Stimulated activated CD4-positive, alpha-beta T cell treated with anti-CD3 and anti-CD28 coated beads, Interleukin-2, amount 100 ng/mL, for 48 hours (primary cell): ENCODE measurements at places on chromosomes 5 and 9.

DNA sequence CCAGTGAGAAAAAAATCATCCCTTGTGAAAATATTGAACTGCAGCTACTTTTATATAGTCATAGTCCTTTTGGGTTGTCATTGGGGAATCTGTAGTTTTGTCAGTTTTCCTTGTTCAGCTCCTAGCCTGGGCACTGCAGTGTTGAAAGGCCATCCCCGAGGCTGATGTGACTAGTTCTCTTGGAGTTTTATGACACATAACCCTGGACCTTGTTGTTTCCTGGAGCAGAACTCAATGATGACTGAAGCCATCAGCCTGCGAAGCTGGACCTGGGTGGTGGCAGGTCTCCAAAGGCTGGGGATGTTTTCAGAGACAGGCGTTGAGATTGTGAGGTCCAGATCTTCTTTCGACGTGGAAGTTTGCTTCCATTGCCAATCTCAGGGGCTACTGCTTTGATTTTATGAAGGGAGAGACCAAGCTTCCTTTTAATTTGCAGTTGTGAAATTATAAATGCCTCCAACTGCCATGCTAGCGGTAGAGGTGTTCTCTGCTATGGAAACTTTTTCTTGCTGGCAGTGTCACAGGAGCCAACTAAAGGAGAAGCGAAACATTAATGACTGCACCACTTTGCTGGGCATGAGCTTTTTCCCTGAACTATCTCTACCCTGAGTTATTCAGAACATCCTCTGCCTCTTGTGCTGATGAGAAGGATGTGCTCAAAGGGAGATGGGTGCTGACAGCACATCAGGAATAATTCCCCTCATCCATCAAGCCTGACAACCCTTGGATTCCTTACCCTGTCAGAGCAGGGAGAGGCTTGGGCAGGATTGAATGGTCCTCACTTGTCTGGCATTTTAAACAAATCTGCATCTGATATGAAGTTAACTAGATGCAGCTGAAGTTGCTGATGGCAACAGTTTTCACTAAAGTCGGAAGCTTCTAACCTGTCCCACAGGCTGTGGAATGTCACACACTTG is 209.6 kb downstream of the MAST4 start:
- DNase-seq = no peak

GRCh38 chr9:117224695-117225094 is 190.2 kb downstream of the ASTN2 start:
- no peak for DNase-seq

DNA sequence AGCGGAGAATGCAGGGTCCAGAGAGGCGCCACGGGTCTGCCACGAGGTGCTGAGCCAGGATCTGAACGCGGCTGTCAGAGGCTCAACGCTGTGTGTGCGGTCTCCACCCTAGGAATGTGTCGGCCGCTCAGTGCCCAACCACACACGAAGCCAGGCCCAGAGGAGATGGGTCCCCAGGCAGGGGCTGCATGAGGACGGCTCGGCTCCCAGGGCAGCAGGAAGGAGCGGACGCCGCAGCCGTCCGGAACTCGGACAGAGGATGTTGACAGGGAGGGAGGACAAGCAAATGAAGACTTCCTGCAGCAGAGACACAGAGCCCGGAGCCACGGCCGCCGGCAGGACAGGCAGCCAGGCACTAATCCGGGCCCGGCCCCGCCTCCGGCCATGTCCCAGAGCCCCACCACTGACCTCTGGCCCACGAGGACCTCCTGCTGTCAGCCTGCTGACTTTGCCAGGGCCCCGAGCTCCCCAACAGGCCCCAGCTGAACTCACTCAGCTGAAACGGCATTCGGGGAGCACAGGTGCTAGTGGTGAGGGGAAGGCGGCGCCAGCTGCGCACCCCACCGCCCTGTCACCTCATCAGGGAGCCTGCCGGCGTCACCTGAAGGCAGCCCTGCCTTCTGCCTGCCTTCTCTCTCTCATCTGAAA is 12.7 kb downstream of the VAV2 start:
- DNase-seq = no peak

DNA sequence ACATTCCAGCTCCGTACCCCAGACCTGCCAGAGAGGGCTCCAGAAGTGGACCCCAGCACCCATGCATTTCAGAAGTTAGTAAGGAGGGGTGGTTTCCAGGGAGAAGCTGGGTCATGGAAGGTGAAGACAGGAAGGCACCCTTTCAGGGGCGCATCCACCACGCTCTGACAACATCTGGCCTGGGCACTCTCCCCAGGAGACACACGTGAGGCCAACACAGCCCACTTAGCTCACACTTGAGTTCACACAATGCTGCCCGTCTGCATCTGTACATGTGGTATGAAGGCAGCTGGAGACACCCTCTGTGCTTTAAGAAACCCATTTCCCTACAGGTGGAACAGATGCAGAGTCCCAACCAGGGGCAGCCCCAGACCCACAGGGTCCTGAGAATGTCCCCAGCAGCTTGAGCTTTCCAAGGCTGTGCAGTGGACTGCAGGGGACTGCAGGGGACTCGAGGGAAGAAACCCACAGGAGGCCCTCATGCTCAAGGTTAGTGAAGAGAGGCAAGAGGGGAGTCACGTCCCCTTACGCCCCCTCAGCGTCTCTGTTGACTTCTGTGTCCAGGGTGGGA is 326.8 kb upstream of the IRX1 start:
- no peak for DNase-seq

DNA sequence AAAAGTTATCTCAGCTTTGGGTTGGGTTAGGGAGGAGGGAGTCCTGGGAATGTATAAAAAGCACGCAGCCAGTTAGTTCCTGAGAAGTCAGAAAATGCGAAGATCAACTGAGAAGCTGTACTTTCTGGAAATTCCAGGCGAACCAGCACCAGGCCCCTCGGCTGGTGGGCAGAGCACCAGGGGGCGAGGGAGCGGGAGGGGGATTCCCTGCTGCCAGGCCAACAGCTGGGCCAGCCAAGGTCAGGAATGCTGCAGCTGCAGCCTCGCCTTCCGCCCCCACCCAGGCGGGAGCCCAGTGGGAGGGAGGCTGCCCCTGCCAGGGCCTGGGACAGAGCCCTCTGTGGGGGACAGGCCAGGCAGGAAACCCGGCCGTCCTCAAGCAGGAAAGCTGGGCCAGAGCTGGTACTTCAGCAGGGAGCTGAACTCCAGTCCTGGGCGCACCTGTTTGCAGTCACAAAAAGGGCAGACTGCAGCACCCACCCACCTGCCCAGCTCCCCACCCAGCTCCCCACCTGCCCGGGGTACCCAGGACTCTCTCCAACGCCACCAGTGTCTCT is 35.5 kb downstream of the VAV2 start:
- no peak for DNase-seq

GRCh38 chr5:172622091-172623046 is 18.7 kb upstream of the NEURL1B start:
- no peak for DNase-seq

- DNase-seq = no peak
Observed at GRCh38 chr5:143755966-143756365, 56.0 kb upstream of the HMHB1 start.

GRCh38 chr5:142639455-142639854 is 46.4 kb downstream of the FGF1 start:
- no peak for DNase-seq

DNA sequence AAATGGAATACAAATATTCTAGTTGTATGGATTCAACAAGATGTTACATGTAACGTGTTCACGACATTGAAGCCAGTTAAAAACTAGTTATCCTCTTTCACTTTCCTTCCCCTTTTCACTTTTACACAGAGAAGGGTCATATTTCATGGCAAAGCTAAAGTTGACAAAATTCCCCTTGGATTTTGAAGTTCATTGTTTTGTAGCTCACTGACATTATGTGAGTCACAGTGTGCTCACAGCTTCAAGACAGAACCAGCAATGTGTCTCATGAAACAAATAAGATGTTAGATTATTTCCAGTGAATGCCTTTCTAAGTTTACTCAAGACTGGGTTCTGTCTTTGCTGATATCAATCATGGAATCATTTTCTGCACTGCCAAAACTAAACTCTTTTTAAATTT is 535.5 kb upstream of the GRIN3A start:
- no peak for DNase-seq

GRCh38 chr5:159820692-159821091 is 95.6 kb upstream of the ADRA1B start:
- no peak for DNase-seq

GRCh38 chr5:125394661-125395280 is 648.3 kb upstream of the ZNF608 start:
- no peak for DNase-seq

GRCh38 chr9:34547960-34548611 is 25.3 kb upstream of the ENHO start:
- peak; percentile 30 for DNase-seq

GRCh38 chr9:7137040-7137439 is 379.3 kb downstream of the KDM4C start:
- no peak for DNase-seq

GRCh38 chr5:114185274-114185673 is 176.6 kb upstream of the KCNN2 start:
- no peak for DNase-seq

DNA sequence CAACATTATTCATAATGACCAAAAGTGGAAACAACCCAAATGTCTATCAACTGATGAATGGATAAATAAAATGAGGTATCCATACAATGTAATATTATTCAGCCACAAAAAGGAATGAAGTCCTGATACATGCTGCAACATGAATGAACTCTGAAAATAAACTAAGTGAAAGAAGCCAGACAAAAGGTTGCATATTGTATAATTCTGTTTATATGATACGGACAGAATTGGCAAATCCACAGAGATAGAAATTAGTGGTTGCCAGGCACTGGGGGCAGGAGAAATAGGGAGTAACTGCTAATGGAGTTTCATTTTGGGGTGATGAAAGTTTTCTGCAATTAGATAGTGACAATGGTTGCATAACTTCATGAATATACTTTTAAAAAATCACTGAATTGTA is 47.0 kb downstream of the KIF24 start:
- no peak for DNase-seq

- peak; percentile 43 for DNase-seq
Observed at GRCh38 chr5:76715736-76716455, at the start of gene F2R. F2R (plus strand) TSS chr5:76716126; CDS start chr5:76716308, 182 bp downstream.

DNA sequence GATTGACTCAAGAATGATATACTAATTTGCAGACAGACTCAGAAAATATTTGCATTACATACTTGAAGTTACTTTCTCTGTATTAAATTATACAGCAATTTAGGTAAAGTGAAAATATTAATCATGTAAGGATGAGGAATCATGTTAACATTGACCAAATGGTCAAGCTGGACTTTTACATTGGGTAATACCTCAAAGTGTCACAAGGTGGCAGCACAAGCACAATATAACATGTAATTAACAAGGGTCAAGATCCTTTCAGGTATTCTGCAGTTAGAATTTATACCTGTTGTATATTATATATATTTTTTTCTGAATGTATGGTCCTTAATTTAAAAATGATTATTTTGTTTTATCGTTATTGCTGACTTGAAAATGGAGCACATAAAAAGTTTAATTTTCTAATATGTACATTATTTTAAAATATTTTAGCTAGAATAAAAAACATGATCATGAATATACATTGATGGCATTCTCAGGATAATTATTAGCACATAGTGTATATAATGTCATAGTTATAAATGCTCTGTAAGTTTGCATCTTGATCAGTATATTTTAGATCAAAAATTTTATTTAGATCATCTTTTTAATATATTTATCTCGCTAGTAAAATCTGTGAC is 8.6 kb downstream of the HAPLN1 start:
- peak; percentile 21 for DNase-seq

- no peak for DNase-seq
Observed at GRCh38 chr5:41452506-41452905, 57.9 kb downstream of the PLCXD3 start.

- DNase-seq = no peak
Observed at GRCh38 chr9:105030285-105030684, 102.3 kb upstream of the ABCA1 start.

DNA sequence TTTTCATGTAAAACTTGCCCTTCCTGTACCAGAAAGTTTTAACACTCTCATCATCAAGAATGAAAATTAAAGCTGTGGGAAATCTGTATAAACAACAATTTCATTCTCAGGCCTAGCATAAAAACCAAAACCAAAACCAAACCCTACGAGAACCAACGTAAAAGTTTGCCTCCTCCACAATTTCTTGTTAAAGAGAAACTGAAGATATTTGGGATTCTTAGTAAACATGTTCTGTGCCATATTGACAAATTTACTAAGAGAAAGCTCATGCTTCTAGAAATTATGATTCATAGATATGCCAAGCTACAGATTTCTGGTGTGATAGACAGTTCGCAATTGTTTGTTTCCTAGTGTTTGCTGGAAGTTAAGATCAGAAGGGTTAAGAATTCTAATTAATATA is 801.0 kb upstream of the NUDT12 start:
- no peak for DNase-seq

GRCh38 chr9:35254237-35254636 is 92.4 kb downstream of the UNC13B start:
- DNase-seq = no peak

DNA sequence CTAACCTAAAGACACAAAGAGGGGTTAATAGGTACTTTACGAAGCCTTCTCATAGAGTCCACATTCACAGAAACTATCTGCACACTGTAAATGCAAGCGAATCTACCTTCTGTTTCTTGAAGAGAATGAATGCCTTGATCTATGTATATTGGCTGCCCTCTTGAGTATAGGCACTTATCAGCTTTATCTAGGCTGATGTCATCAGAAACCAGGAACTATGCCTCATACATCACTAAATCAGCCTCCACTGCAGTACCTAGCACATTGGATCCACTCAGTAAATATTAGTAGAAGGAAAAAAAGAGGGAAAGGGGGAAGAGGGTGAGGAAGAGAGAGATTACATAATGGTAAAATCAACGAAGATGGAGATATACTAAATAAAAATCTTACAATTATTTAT is 477.1 kb downstream of the CAAP1 start:
- DNase-seq = no peak

- DNase-seq = no peak
Observed at GRCh38 chr5:169270827-169271226, 30.1 kb downstream of the SLIT3 start.

GRCh38 chr9:120555839-120556238 is 24.1 kb downstream of the CDK5RAP2 start:
- no peak for DNase-seq

- DNase-seq = no peak
Observed at GRCh38 chr5:167916706-167917105, 374.7 kb upstream of the WWC1 start.

GRCh38 chr5:31329715-31330114 is 136.2 kb downstream of the CDH6 start:
- DNase-seq = no peak
